Astrocyte (in vitro differentiated cells and primary cell): ENCODE measurements at places on chromosomes 2 and 18. TPM values are rescaled to one million over a fixed set of nuclear protein-coding genes. Genes with fewer than 3 reads are reported as not detected.

GRCh38 chr2:172931256-172931894, 144.3 kb upstream of the MAP3K20 start:
- H3K4me3 ChIP-seq, result peak overlapping the region; percentile 30
- peak; percentile 88 for DNase-seq
- H3K27me3 ChIP-seq, result no peaks in the 10 kb centered on the region
- H3K4me1 ChIP-seq, result peaks cover 18% of the 10 kb centered on the region

- peak; percentile 9 for DNase-seq
- no peaks in the 10 kb centered on the region for H3K27me3 ChIP-seq
- H3K4me1 ChIP-seq, result peaks cover 7% of the 10 kb centered on the region
Observed at GRCh38 chr2:199955007-199955338, 318 bp downstream of the TYW5 start.

DNA sequence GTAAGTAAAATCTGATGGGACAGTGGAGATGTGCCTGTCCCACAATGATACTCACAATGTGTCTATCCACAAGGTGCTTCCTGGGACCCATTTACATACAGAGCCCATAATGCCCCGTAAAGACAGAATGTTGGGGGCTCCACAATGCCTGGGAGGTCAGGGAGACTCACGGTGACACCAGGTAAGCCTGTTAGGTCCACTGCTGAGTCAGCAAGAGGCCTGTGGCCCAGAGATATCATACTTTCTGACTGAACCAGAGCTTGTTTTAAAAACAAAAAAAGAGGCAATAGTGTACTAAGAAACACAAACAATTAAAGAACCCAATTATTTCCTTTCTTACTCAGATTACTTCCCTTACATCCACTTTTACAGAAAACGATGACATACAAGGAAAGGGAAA, 771.1 kb upstream of the ID2 start:
- no peak overlapping the region for H3K27ac ChIP-seq
- no peaks in the 10 kb centered on the region for H3K36me3 ChIP-seq
- H3K4me1 ChIP-seq, result no peaks in the 10 kb centered on the region
- no peak for DNase-seq
- no peaks in the 10 kb centered on the region for H3K27me3 ChIP-seq
- no peak overlapping the region for H3K4me3 ChIP-seq

DNA sequence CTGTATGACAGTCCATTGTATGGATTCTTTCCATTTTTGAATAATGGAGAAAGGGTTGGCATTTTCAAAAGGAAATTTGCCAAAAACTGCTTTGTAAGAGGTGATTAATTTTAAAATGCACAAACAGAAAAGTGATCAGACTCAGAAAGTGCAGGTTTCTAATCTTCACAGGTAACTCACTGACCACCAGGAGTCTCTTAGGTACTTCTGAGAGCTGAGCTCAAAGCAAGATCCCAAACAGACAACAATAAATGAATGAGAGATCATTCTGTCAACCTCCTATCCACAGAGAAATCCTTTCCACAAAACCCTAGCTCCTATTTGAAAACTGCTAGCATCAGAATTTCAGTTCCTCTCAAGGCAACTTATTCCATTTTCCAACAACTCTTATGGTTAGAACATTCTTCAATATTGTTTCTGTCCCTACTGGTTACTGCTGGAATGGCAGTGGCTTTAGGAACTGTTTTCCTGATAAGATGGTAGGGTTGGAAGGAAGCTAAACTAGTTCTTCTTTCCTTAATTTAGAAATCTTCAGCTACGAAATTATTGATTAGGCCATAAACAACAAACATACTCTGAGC, 20.6 kb upstream of the HAAO start:
- no peak overlapping the region for H3K27ac ChIP-seq
- H3K36me3 ChIP-seq, result no peaks in the 10 kb centered on the region
- H3K27me3 ChIP-seq, result no peaks in the 10 kb centered on the region
- peaks cover 11% of the 10 kb centered on the region for H3K4me1 ChIP-seq
- DNase-seq, result no peak

Gene STARD7
- total RNA-seq, result 101 and 103 TPM in 2 replicates

Gene OBSL1
- total RNA-seq, result 77.5 and 88.1 TPM in 2 replicates

DNA sequence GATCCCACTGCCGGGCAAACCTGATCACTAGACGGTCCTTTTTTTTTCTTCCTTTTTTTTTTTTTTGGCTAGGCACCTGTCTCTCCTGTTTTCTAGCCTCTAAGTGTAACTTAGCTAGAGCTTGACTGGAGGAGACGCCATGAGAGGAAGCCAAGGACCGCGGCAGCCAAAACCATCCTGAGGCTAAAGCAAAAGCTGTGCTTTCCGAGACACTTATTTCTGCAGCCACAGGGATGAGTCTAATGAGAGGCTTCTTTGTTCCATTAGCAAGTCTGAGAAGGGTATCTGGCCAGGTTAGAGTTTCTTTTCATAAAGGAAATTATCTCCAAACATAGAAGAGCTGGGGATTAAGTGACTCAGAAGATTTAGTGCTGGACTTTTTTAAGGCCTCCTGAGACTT, 7.3 kb upstream of the CXCR4 start:
- H3K4me1 ChIP-seq, result no peaks in the 10 kb centered on the region
- no peak overlapping the region for H3K4me3 ChIP-seq
- no peak for DNase-seq
- peaks cover 38% of the 10 kb centered on the region for H3K27me3 ChIP-seq
- no peaks in the 10 kb centered on the region for H3K36me3 ChIP-seq

- no peak overlapping the region for H3K4me3 ChIP-seq
- no peaks in the 10 kb centered on the region for H3K36me3 ChIP-seq
- H3K27ac ChIP-seq, result no peak overlapping the region
- peaks cover 4% of the 10 kb centered on the region for H3K27me3 ChIP-seq
- H3K4me1 ChIP-seq, result peaks cover 20% of the 10 kb centered on the region
Observed at GRCh38 chr2:58895857-58896256, 654.7 kb upstream of the FANCL start.

DNA sequence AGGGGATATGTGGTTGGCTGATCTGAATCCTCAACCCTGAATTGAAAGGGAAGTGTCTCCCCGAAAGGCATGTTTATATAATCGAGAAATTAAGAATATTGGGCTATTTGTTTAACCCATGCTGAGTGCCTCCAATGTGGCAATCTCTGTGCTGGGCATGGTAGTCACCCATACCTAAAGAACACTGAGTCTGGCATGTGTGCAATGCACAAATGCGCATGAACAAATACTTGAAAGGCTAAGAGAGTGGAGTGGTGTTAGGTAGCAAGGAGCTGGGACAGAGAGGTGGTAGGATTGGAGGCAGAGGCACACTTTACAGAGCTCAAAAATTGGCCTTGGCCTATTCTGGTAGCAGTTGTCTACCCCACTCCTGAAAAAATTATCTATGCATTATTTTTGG, 645.1 kb upstream of the FAM98A start:
- H3K4me3 ChIP-seq, result no peak overlapping the region
- H3K36me3 ChIP-seq, result no peaks in the 10 kb centered on the region
- no peak overlapping the region for H3K27ac ChIP-seq
- no peaks in the 10 kb centered on the region for H3K4me1 ChIP-seq
- H3K27me3 ChIP-seq, result no peaks in the 10 kb centered on the region
- no peak for DNase-seq

Gene TOGARAM2
- 0.38 and 0.73 TPM in 2 replicates for total RNA-seq

DNA sequence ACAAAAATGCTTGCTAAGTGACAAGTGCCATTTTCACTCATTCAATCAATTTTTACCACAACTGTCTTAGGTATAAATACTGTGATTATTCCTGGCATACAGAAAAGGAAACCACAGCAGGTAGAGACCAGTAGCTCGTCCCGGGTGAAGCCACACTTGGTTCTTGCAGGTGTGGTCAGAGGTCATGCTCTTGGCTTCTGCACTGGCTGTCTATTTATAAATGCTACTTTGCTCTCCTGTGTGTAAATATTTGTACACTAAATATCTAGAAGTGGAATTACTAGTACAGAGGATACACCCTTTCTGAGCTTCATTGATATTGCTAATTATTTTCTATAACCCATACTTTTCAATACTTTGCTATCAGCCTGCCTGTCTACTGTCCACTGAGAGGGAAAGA, 284.6 kb downstream of the MYT1L start:
- no peaks in the 10 kb centered on the region for H3K36me3 ChIP-seq
- H3K4me3 ChIP-seq, result no peak overlapping the region
- H3K27me3 ChIP-seq, result no peaks in the 10 kb centered on the region
- H3K4me1 ChIP-seq, result no peaks in the 10 kb centered on the region
- DNase-seq, result no peak

Gene ABCB11
- total RNA-seq, result 0.02 TPM in 1 of 2 replicates, not detected in the other

- H3K4me1 ChIP-seq, result peaks cover 11% of the 10 kb centered on the region
- peak; percentile 92 for DNase-seq
- H3K27me3 ChIP-seq, result no peaks in the 10 kb centered on the region
- H3K36me3 ChIP-seq, result no peaks in the 10 kb centered on the region
- H3K27ac ChIP-seq, result peak within 1 kb of the TSS; percentile 92
- peak within 1 kb of the TSS; percentile 97 for H3K4me3 ChIP-seq
Observed at GRCh38 chr2:171922230-171923022, at the start of gene HAT1. TSS of gene HAT1 (plus strand) at chr2:171922461. CDS start at chr2:171922501, 40 bp downstream.

Gene ERCC3
- 33.1 and 34.8 TPM in 2 replicates for total RNA-seq

Gene KLHL30
- 0.53 and 0.59 TPM in 2 replicates for total RNA-seq

Gene SFT2D3
- total RNA-seq, result 2.9 and 3.0 TPM in 2 replicates

Gene BZW1
- total RNA-seq, result 311 and 322 TPM in 2 replicates

DNA sequence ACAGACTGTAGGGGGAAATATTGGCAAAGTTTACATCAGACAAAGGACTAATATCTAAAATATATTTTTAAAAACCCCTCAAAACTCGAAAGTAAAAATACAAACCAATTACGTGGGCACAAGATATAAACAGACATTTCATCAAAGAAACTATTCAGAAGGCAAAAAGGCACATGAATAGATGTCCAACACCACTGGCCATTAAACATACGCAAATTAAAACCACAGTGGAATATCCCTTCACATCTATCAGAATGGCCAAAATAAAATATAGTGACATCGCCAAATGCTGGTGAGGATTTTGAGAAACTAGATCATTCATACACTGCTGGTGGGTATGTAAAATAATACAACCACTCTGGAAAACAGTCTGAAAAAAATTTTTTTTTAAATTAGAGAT, 30.6 kb upstream of the PAPOLG start:
- no peak overlapping the region for H3K4me3 ChIP-seq
- DNase-seq, result no peak
- H3K36me3 ChIP-seq, result no peaks in the 10 kb centered on the region
- no peaks in the 10 kb centered on the region for H3K4me1 ChIP-seq
- H3K27ac ChIP-seq, result no peak overlapping the region
- H3K27me3 ChIP-seq, result no peaks in the 10 kb centered on the region

Gene IMPACT
- 32.3 and 39.1 TPM in 2 replicates for total RNA-seq

- H3K27me3 ChIP-seq, result no peaks in the 10 kb centered on the region
- no peak overlapping the region for H3K4me3 ChIP-seq
- no peaks in the 10 kb centered on the region for H3K36me3 ChIP-seq
- DNase-seq, result no peak
Observed at GRCh38 chr2:43715300-43716098, 39.3 kb upstream of the C1GALT1C1L start.

Gene TAF4B
- 3.0 and 3.2 TPM in 2 replicates for total RNA-seq

GRCh38 chr2:239467956-239468490, 67.2 kb upstream of the HDAC4 start:
- no peaks in the 10 kb centered on the region for H3K27me3 ChIP-seq
- no peak overlapping the region for H3K4me3 ChIP-seq
- no peaks in the 10 kb centered on the region for H3K36me3 ChIP-seq
- no peak for DNase-seq
- peaks cover 2% of the 10 kb centered on the region for H3K4me1 ChIP-seq
- no peak overlapping the region for H3K27ac ChIP-seq

DNA sequence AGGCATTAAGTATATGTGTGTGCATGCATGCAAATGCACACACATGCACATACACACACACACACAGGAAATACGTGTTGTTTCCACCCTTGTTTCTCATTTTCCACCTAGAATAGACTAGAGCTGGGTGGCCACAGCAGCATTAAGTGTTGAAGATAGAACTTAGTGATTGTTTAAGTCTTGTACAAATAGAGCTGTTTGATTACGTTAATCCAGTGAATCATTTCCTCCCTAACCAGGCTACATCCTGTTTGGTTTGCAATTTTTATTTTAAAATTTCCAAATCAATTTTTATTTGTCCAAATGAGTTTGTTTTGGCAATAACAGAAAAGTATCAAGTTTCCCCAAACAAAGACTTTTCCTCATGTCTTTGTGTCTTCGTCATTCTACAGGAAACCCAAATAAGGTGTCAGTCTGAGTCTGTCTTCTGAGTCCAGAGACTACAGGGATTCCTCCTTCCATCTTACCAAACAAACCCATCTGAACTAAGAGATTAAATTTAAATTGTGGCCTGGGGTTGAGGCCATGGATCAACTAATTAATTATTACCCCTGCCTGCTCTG, 74.6 kb upstream of the GALNT5 start:
- H3K4me1 ChIP-seq, result peaks cover 16% of the 10 kb centered on the region
- peak; percentile 86 for DNase-seq
- H3K4me3 ChIP-seq, result no peak overlapping the region
- H3K36me3 ChIP-seq, result no peaks in the 10 kb centered on the region

- H3K27ac ChIP-seq, result peak overlapping the region; percentile 26
- H3K4me3 ChIP-seq, result peak overlapping the region; percentile 70
- H3K27me3 ChIP-seq, result peaks cover 5% of the 10 kb centered on the region
- H3K36me3 ChIP-seq, result no peaks in the 10 kb centered on the region
- DNase-seq, result no peak
Observed at GRCh38 chr2:42048299-42049220, 739 bp downstream of the PKDCC start.

DNA sequence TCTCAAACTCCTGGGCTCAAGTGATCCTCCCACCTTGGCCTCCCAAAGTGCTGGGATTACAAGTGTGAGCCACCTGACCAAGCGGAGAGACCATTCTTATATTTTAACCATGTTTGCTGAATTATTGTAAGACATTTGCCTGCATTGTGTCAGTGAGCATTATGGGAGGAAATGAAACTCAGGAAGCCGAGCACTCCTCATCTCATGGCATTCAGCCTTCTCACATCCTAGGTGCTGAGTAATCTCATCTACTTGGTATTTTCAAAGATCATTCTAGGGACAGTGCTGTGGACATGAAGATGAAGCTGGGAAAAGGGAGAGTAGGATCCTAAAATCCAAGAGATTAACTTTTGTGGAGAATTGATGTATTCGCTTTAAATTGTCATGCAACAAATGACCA, 66.1 kb downstream of the NAPG start:
- no peaks in the 10 kb centered on the region for H3K36me3 ChIP-seq
- no peaks in the 10 kb centered on the region for H3K27me3 ChIP-seq
- no peak overlapping the region for H3K4me3 ChIP-seq

Gene CRACDL
- 1.8 and 5.7 TPM in 2 replicates for total RNA-seq

Gene CXCR1
- total RNA-seq, result not detected in 2 replicates

- H3K4me1 ChIP-seq, result peaks cover 7% of the 10 kb centered on the region
- DNase-seq, result peak; percentile 14
- H3K4me3 ChIP-seq, result peak overlapping the region; percentile 77
- H3K36me3 ChIP-seq, result no peaks in the 10 kb centered on the region
Observed at GRCh38 chr18:80109676-80110078, 615 bp downstream of the ADNP2 start.

- H3K36me3 ChIP-seq, result peaks cover 20% of the 10 kb centered on the region
- H3K27me3 ChIP-seq, result no peaks in the 10 kb centered on the region
- DNase-seq, result no peak
- H3K4me1 ChIP-seq, result no peaks in the 10 kb centered on the region
- no peak overlapping the region for H3K27ac ChIP-seq
Observed at GRCh38 chr2:45602624-45603023, 8.4 kb downstream of the SRBD1 start.

Gene CHST9
- 0.96 and 1.3 TPM in 2 replicates for total RNA-seq

- no peaks in the 10 kb centered on the region for H3K27me3 ChIP-seq
- DNase-seq, result peak; percentile 71
- no peaks in the 10 kb centered on the region for H3K36me3 ChIP-seq
- H3K4me3 ChIP-seq, result peak overlapping the region; percentile 44
- H3K27ac ChIP-seq, result peak overlapping the region; percentile 47
Observed at GRCh38 chr2:181955010-181955409, 30.6 kb upstream of the PPP1R1C start.
